GM23248 (cell line): ENCODE measurements at places on chromosomes 12 and 14.
A peak's percentile ranks its signal among the peaks of the same experiment; 100 is the strongest.

GRCh38 chr12:5088586-5089264 lies 45.0 kb downstream of the KCNA5 start:
- DNase-seq = peak; percentile 82

DNA sequence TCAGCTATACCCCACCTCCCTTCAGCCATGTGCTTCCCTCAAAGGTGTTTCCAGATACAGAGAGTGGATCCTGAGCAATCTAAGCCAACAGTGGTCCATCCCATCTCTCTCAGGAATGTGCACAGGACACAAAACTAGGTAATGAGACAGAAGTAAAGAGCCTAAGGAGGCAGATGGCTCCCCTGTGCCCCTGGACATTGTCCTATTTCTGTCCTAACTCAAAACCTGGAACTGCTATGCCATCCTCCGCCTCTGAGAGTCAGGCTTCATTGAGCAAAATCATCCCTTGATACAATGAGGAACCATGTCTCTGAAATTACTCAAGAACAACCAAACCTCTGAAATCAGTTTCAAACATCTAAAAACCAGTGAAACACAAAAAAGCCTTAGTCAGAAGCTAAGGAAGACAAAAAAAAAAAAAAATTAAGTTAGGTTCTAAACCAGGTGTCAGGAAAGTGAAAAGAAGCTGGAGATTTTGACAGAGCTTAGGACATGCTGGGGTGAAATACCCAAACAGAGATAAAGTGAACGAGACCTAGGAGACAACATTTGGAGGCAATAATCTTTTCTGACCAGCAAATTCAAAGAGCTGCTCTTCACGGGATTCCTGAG lies 200.3 kb upstream of the PLEKHG7 start:
- no peak for DNase-seq

DNA sequence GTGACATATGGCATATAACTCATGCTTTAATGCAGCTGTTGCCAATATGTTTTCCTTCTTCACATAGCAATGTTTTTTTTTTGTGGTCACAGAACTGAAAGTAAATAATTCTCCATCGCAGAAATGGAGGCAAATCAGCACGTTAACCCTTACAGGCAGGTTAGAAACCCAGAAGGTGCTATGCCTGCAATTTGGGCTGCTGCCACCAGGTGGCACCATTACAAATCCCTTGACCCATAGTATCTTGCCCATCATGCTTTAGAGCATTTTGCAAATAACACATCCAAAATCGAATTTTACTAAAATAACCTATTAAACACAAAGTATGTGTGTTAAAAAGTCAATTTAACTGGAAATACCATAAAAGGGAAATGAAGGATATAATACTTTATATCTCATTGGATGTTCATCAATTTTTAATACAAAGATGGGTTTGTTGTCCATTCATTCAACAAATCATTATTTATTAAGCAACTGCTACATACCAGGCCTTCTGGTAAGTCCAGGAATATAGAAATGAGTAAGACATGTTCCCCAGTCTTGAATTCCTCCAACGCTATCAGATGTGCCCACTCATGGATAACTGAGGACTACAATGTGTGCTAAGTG lies 340.1 kb downstream of the GLT1D1 start:
- DNase-seq = no peak

GRCh38 chr12:109861689-109862314 lies 18.5 kb downstream of the GLTP start:
- DNase-seq = no peak

GRCh38 chr12:122740351-122740750 lies 9.7 kb upstream of the HCAR1 start:
- DNase-seq = peak; percentile 11

GRCh38 chr12:47731723-47732122 lies 6.4 kb upstream of the ENDOU start:
- DNase-seq = peak; percentile 30

- DNase-seq = no peak
Observed at GRCh38 chr12:52387859-52388258, 2.4 kb upstream of the KRT84 start.

GRCh38 chr12:119601877-119602733 lies 8.5 kb downstream of the TMEM233 start:
- no peak for DNase-seq

DNA sequence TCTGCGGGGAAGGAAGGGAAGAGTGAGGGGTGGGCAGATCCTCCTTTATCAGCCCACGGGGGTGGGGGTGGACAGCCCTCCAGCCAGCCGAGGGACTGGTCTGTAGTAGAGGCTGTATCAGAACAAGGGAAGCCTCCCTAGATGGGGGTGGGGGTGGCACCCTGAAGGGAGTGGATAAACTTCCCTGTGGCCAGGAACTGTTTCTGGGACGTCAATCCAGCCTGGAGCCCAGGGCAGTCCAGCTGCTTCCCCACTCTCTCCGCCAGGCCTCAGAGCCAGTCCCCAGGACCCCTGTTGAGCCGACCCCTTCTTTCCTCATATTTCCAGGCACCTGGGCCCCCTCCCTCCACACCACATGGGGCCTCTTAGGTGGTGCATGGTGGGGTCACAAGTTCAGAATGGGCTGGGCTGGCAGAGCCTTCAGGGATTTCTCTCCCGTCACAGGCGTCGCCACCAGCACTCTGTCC lies 6.7 kb downstream of the PLD4 start:
- no peak for DNase-seq

GRCh38 chr14:56760164-56760914 lies 49.9 kb downstream of the OTX2 start:
- no peak for DNase-seq

DNA sequence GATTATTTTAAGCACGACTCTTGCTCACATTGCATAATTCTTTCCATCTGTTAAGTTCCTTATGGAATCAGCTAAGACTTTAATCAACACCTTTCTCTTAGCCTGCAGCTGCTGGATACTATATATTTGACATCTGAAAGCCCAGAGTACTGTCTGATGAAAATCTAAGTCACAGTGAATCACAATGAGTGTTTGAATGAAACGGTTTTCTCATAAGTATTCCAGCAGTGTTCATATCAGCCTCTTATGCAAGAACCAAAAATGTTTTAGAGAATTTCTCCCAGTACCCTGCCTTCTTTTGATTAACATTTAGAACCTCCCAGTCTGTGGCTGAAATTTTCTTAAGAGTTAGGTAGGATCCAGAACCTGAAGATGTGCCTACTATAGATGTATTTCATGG lies 55.6 kb downstream of the FRMD6 start:
- peak; percentile 64 for DNase-seq

GRCh38 chr14:28323366-28323765 lies 443.2 kb upstream of the FOXG1 start:
- DNase-seq = no peak

GRCh38 chr14:100303179-100303578 lies 3.1 kb downstream of the SLC25A29 start:
- peak; percentile 47 for DNase-seq

DNA sequence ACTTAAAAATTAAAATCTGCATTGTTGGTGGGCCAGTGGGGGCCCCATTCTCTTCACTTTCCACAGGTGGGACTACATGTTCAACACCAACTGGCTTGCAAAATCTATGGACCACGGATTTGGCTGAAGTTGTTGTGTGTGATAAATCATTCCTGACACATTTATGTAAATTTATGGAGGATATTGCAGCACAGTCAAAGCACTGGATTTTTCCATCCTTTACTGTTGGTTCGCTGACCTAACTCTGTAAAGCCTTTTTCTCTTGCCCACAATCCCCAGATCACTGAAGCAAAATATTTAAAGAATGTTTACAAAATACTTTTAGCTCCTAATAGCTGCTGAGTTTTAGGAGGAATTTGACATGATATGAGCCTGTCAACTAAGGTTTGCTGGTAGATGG lies 219.7 kb upstream of the PRICKLE1 start:
- peak; percentile 40 for DNase-seq

GRCh38 chr12:47219243-47219642 lies 139.5 kb upstream of the AMIGO2 start:
- DNase-seq = peak; percentile 62

- DNase-seq = peak; percentile 46
Observed at GRCh38 chr14:53528185-53528671, 375.1 kb upstream of the DDHD1 start.

GRCh38 chr14:63032076-63032475 lies 13.2 kb downstream of the KCNH5 start:
- no peak for DNase-seq

- DNase-seq = peak; percentile 41
Observed at GRCh38 chr14:68864361-68864750, 71.5 kb upstream of the ZFP36L1 start.

DNA sequence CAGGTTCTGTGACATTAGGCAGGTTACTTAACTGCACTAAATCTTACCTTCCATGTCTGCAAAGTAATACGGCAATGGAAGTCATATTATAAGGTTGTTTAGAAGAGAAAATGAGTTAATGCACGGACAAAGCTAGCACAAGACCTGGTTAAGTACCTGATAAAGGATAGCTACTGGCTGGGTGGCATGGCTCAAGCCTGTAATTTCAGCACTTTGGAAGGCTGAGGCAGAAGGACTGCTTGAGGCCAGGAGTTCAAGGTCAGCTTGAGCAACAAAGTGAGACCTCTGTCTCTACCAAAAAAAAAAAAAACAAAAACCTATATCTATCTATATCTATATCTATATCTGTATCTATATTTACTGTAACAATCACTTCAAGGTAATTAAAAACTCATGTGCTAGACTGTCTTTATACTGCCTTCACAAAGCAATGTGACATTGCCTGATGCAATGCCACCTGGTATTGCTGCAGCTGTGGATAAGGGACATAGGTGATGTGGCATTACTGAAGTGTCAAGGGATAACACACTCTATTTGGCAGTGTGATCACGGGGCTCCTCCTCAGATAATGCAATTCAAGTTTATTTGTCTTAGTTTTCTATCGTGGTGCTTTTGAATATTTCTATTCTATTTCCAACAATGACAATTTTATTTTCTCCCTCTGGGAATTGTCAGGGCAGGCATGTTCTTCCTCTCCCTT lies 107.1 kb downstream of the PAX9 start:
- DNase-seq = no peak

- DNase-seq = no peak
Observed at GRCh38 chr14:95255487-95255886, 64.2 kb downstream of the CLMN start.
